ENCODE measurements at places on chromosomes 13 and 19. TPM values are rescaled to one million over a fixed set of nuclear protein-coding genes. Genes with fewer than 3 reads are reported as not detected.

Gene IZUMO2
- not detected for total RNA-seq

Gene MUC16
- not detected for total RNA-seq

Gene ZSCAN4
- not detected for total RNA-seq

Gene KLK3
- total RNA-seq = 134 TPM

DNA sequence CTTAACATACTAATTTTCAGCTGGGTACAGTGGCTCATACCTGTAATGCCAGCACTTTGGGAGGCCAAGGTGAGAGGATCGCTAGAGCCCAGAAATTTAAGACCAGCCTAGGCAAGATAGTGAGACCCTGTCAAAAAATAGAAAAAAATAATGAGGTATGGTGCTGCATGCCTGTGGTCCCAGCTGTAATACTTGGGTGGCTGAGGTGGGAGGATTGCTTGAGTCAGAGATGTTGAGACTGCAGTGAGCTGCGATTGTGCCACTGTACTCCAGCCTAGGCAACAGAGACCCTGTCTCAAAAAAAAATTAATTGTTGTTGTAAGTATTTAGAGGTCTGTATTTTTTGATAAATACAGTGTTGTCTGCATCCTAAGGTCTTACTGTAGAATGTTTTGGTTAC, 66.8 kb downstream of the FNDC3A start:
- no peak for DNase-seq

All from stomach (tissue), 19 donors.